HS-5 (cell line): ENCODE measurements at places on chromosomes 1 and 21.
A peak's percentile ranks its signal among the peaks of the same experiment; 100 is the strongest.

DNA sequence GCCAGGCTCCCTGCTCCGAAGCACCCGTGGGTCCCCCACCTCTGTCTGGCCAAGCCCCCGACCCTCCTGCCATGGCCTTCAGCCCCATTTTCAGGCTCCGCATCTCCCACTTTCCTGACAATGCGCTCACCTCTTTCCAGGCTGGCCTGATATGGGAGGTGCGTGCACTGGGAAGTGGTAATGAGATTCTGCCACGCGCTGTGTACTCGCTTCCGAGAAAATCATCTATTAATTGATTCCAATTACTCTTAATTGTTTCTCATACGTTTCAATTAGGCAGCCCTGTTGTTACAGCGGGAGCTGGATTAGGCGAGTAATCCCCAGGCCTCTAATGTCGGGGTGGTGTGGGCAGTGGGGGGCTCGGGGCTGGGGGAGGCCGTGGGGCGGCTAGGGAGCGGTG, 122.4 kb upstream of the ARHGEF16 start:
- DNase-seq = no peak

- peak; percentile 78 for DNase-seq
Measured at GRCh38 chr1:159960721-159961381, 6.8 kb upstream of the SLAMF9 start.

- no peak for DNase-seq
Measured at GRCh38 chr1:156746406-156746727, 5.1 kb downstream of the HDGF start.

DNA sequence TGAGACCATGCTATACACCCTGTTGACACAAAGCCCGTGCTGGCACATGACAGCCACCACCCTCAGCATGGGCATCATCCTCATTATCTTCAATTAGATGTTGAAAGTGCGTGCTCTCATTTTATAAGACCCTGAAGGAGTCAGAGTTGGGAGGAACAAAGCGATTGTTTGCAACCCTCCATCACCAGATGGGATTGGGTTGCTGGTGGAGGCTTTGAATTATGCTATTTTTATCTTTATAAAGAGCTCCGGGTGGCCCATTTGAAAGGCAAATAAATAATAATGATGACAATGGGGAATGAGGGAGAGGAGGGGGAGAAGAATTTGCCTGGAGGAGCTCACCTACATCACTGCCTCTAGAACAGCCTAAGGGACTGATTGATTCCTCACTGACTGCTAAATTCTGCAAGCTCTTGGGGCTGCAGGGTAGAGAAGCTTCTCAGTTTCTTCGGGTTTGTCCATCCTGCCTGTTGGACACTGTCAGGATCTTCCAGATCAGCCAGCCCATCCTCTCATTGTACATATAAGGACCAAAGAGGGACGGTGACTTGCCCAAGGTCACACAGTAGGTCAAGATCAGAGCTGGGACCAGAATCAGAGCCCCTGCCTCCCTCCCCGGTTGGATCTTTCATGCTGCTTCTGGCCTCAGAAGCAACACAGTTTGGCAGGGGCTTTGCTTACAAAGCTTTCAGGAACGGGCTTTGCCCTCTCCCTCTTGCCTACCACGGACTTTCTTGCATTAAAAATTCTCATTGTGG, 130.9 kb upstream of the ZBTB40 start:
- DNase-seq = no peak

DNA sequence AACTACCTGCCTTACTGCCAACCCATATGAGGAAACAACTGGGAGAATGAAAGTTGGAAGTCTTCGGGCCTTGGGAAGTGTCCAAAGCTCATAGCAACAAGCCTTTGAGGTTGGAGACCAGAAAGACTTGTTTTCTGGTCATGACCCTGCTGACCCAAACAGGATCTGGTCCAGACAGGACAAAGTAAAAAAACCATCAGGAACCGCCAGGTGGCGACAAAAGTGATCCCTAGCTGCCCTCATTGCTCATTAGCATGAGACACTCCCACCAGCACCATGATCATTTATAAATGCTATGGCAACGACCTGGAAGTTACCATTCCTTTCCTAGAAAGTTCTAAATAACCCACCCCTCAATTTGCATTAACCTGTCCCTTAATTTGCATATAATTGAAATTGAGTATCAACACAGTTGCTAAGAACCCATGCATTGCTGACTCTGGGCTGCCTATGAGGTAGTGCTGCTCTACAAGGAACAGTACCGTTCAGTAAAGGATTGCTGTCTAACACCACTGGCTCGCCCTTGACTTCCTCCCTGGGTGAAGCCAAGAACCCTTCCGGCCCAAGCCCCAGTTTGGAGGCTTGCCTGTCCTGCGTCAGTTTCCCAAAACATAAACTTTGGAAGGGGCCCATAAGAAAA, 89.0 kb downstream of the URB2 start:
- no peak for DNase-seq

DNA sequence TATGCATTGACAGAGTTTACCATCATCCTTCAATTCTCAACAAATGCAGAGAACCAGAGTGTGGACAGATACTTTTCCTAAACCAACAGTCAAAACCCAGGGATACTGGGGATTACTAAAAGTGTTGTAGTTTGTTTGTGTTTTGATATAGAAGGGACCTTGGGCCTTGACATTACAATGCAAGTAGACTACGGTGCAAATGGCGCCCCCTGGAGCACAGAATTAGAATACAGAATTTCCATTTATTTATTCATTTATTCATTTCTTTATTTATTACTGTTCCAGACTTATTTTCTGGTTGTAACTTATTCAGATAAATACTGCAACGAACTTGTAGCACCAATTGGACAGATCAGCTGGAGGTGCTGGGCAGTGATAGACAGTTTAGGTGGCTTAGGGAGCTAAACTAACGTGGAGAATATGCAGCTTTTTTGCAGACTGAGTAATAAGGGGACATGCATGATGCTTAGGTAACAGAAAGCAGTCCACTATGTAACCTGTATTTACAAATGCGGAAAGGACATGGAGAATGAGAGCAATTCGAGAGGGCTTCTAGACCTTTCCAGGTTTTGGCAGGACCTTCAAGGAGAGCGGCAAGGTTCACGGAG, 42.6 kb downstream of the KIRREL1 start:
- no peak for DNase-seq

DNA sequence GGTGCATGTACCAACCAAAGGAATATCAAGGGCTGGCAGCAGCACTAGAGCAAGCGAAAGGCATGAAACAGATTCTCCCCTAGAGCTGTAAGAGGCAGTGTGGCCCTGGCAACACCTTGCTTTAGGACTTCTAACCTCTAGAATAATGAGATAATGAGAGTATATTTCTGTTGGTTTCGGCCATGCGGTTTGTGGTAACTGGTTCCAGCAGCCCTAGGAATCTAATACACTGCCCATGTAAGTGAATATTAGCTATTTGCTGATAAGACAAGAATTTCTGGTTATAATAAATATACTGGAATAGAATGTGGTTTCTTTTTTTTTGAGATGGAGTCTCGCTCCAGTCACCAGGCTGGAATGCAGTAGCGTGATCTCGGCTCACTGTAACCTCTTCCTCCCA, 199.4 kb downstream of the GABPA start:
- no peak for DNase-seq

- DNase-seq = no peak
Measured at GRCh38 chr21:29245104-29245643, 53.5 kb upstream of the BACH1 start.

- no peak for DNase-seq
Measured at GRCh38 chr1:87204441-87204840, 124.2 kb upstream of the LMO4 start.

GRCh38 chr1:227343727-227344551, 25.6 kb upstream of the CDC42BPA start:
- peak; percentile 87 for DNase-seq
